AG10803 (cell line): ENCODE measurements at places on chromosomes 7 and 10.

DNA sequence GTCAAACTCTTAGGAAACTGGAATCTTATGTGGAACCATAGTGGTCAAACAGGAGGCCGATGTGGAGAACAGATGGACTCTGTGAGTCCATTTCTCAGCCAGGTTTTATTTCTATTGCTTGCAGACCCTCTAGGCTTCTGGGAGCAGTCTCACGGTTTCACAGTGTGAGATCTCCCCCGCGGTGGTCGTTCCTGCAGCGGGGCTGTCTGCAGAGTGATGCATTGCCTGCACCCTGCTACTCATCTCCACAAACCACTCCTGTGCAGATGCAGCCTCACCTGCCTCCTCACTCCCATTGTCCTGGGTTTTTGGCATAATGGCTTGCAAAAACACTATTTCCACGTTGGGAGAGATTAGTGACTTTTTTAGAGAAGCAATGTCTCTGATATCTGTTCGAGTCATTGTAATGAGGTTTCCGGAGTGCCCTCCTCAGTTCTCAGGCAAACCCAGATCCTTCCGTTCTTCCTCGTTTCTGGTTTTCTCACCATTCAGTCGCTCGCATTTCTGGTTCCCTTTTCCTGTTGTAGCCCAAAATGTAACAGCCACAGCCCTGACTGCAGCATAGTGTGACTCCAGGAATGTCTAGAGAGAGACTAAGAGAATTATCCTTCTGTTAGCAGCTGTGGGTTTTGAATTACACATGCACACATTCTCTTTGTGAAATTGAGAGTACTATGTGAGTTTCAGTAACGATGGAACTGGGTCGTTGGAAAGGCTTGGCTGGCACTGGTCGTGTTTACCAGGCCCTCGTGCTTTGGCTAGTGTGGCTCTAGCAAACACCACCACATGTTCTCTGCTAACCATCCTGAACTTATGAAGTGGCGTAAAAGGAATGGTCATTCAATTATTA, 30.2 kb downstream of the ACADSB start:
- no peak for DNase-seq

DNA sequence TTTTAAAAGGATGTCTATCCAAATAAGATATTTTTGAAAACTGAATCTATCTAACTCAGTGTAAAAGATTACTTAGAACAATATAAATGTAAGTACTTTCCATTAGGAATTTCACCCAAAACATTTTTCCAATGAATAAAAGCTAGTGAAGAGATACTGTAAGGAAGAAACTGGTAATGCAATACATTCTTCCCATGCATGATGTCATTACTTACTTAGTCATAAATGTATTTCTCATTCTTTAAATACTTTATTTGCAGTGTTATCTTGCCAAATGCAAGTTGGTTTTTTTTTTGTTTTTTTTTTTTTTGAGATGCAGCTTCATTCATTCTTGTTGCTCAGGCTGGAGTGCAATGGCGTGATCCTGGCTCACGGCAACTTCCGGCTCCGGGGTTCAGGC, 265.6 kb downstream of the PHF14 start:
- peak; percentile 59 for DNase-seq

- no peak for DNase-seq
These were observed 38.1 kb upstream of the PIK3AP1 start for GRCh38 chr10:96758423-96758822.

DNA sequence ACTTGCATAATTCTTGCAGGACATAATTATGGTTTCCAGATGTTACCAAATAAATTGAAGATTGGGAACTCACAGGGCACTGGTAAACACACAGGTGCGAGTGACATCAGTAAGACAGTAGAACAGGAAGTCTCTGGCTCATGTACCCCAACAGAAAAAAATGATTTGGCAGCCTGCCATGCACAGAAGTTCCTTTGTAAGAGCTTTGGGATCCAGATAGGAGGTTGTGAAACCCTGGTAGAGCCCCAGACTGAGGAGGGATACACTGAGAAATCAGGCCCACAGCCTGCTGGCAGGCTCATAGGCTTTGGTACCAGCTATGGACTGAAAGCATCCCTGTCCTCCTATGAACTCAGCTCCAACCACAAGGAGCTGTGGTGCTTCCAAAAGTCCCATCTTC, 118.0 kb downstream of the COBL start:
- no peak for DNase-seq

DNA sequence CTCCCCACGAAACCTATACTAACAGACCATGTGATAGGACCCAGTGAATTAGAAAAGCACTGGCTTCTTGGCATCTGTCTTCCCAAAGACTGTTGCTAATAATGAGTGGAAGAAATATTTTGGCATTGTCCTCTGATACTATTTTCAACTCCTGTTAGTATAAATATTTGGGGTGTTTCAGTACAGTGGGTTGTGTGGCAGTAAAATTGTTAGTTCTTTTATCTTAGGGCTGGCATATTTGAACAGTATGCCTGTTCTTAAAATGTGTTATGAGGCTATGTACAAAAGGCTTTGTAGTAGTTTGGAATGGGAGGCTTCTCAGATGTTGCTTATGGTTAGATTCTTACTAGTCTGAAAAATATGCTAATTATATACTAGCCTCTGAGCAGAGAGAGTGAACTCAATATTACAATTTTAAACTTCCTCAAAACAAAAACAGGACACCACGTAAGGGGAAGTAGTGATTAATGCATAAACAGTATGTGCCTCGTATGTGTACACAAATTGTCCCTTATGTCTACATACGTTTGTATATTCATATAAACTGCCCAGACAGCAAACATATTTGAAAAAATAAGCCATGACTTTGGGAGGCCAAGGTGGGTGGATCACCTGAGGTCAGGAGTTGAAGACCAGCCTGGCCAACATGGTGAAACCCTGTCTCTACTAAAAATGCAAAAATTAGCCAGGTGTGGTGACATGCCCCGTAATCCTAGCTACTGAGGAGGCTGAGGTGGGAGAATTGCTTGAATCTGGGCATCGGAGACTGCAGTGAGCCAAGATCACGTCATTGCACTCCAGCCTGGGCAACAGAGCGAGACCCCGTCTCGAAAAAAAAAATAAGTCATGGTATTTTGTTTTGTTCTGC, 115.4 kb downstream of the ARID5B start:
- DNase-seq, result peak; percentile 85

- DNase-seq, result no peak
These were observed 19.9 kb upstream of the ZNF138 start for GRCh38 chr7:64774204-64774842.

DNA sequence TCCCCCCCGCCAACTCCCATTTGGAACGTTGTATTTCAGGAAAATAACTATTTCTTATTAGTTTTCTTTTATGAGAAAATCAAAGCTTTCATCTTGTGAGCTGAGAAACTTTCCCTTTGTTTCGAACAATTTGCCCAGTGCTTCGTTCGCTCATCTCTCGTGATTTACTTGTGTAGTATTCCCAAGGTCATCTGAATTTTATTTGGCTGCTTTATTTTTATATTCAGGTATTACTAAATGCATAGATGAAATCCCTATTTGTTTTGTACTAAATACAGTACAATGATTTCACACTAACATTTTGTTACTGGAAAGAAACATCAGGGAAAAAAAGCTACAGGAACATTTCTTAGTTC, 12.0 kb upstream of the EBLN1 start:
- no peak for DNase-seq

- DNase-seq, result peak; percentile 44
These were observed 3.6 kb downstream of the NPM3 start for GRCh38 chr10:101779544-101780186.

GRCh38 chr10:87593702-87594101, 66.0 kb upstream of the PAPSS2 start:
- peak; percentile 87 for DNase-seq

DNA sequence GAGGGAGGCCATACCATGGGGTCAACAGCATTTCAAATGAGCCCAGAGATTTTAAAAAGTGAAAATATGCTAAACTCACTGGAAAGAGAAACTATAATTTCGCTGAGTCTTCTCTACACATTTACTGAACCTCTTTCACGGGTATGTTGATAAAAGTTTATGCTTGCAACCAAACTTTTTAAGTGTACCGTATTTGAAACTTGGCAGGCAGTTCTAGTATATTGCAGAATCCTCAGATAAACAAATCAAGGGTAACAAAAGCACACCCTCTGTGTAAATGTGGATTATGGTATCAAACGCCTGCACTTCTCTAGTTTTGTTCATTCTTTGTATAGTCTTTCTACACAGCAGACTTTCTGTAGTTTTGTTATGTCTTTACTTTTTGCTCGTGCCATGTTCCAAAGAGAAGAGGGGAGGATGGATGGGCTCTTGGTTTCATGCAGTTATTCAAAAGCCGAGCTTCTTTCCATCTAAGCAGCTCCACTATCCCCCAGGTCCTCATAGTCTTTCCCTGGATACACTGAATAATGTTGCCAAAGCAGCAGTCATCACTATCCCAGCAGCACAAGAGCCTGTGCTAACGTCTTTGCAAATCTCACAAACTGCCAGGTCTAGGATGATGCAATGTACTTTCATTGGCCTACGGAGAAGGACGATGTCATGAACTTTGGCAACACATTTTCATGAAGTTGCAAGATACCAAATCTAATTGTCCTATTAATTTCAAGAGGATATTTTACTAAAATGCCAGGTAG, 131.2 kb downstream of the MPP7 start:
- peak; percentile 35 for DNase-seq

DNA sequence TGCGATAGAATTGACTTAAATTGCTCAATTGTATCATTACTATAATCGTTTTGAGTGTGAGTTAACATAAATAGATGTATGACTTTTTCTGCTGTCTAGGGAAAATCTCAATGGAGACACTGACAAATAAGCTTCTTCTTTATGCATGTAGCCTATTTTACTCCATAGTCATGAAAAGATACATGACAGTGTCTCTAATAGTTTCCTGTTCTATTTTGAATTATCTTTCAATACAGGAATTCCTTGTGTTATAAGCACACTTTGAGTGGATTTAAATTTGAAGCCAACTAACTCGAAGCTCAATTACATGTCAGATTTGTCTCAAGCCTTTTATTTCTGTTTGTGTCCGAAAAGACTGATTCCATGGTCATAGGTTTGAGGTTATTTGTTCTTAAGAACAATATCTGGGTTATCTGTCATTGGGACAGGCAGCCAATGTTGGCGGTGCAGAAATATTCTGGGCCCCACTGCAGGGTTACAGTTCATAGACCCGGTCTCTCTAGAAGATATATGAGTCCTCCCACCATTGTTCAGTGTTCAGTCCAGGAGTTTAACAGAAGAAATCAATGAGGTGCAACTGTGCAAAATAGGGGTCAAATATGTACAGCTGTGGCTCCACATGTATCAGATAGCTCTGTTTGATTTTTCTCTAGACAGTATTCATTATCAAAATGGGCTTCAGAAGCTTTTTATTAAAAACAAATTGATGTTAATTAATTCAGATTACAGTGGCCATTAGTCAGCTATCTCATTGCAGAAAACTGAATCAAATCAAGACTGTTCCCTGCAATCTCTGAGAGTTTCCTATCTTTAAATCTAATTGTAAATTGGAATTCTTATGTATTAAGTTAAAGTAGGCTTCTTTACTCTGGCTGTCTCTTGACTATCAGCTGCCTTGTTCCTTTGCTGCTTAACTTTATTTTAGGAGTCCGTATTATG, 1238.8 kb downstream of the NXPH1 start:
- no peak for DNase-seq

DNA sequence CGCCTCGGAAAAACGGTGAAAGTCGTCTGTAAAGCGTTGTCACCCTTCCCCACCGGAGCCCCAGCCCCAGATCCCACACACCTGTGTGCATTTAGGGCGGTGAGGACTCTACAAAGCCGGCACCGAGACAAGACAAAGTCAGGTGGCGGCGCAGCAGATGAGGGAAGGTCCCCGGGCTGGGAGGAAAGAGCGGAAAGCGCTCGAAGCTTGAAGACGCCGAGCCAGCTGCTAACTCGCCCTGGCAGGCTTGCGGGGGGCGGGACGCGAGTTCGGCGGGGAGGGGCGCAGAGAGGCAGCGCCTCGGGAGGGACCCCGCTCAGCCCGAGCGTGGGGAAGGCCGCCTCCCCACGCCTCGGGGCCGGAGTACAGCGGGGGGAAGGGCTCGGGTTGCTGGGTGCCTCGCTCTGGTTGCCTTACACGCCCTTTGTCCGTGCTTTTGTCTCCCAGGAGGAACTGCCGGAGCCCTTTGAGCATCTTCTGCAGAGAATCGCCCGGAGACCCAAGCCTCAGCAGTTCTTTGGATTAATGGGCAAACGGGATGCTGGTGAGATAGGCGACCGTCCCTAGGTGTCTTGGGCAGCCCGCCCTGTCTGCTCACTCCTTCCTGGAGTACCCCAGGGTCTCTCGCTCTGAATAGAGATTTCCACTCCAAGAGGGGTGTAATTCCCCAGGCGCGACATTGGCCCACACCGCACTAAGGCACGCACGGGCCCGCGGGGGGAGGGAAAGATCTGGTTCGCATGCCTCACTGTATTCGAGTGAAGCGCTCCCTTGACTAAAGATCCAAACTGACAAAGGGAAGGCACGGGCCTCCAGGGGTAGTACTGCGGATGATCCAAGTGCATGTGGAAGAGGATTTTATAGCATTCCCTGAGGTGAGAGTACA, 1.6 kb downstream of the TAC1 start:
- no peak for DNase-seq

DNA sequence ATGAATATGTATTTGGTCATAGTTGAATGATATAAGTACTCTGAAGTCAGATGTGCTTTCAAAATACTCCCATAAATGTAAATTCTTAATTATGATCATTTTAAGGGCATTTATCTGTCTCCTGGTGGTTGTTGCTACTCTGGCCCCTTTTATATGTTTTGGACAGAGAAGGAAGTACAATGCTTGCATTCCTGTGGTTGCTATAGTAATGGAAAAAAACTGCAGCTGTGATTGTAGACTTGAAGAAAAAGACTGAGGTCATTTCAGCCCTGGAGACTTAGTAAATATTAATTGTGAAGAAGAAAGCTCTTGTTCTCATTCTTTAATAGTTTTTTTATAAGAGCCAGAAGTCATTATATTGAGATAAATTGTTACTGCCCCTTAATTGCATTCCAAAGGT, 70.2 kb upstream of the FERD3L start:
- DNase-seq, result peak; percentile 74

- DNase-seq, result no peak
These were observed 551.8 kb downstream of the PHTF2 start for GRCh38 chr7:78350391-78350790.

DNA sequence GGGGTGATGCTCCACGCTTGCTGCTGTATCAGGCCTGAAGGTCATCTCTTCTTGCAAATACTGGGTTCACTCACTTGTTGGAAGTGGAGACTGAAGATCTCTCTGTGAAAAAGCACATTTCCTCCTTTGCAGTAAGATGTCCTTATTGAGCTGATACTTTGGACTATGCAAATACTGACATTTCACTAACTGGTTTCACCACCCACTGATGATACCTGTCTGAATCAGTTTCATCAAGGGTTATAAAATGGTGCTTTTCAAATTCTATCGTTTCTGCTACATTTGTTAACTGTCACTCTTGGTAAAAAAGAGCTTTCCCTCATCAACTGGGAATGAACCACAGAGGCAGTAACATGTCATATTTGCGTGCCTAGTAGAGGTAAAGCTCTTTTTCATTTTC, 35.5 kb downstream of the RAB19 start:
- DNase-seq, result no peak

- no peak for DNase-seq
These were observed 111.6 kb downstream of the MAD1L1 start for GRCh38 chr7:2120841-2121830.

- DNase-seq, result no peak
These were observed 107.0 kb downstream of the WDR37 start for GRCh38 chr10:1163204-1163660.

GRCh38 chr7:81926-82756, 110.2 kb upstream of the FAM20C start:
- no peak for DNase-seq

GRCh38 chr7:84336303-84336702, 141.7 kb upstream of the SEMA3A start:
- peak; percentile 74 for DNase-seq

GRCh38 chr10:61452655-61453641, at the start of gene TMEM26:
TSS of gene TMEM26 (minus strand) at chr10:61453381. CDS start at chr10:61453081, 300 bp downstream.
- peak; percentile 30 for DNase-seq
